Tibial nerve (tissue), 4 donors: ENCODE measurements at places on chromosomes 6 and 20.

GRCh38 chr6:67885081-67886033 is 749.7 kb upstream of the ADGRB3 start:
- no peak for DNase-seq

DNA sequence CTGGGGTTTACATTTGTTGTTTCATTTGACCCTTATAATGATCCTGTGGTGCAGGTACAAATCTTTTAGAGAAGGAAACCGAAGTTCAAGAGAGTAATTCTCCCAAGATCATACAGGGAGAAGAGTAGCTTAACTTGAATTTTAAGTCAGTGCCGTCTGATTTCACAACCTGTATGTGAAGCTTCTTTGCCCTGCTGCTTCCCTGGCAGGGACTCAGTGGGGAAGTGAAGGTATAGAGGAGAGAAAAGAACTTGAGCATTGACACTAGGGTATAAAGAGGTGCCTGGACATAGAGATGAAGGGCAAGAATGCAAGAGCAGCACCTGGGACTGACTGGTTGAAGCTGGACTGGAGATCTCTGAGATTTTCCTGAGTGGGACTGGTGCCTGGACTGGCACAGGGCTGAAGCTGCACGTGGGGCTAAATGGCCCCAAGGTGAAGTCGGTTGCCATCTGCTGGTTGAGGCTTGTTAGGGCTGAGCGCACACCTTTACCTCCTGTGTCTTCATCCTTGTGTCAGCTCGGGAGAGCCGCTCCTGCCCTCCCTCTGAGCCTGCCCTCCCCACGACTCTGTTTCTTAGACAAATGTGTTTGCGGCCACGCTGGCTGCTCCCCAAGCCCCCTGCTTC is 41.8 kb downstream of the FARS2 start:
- DNase-seq: no peak

- no peak for DNase-seq
These were observed 355.4 kb downstream of the MAFB start for GRCh38 chr20:40333591-40333990.

DNA sequence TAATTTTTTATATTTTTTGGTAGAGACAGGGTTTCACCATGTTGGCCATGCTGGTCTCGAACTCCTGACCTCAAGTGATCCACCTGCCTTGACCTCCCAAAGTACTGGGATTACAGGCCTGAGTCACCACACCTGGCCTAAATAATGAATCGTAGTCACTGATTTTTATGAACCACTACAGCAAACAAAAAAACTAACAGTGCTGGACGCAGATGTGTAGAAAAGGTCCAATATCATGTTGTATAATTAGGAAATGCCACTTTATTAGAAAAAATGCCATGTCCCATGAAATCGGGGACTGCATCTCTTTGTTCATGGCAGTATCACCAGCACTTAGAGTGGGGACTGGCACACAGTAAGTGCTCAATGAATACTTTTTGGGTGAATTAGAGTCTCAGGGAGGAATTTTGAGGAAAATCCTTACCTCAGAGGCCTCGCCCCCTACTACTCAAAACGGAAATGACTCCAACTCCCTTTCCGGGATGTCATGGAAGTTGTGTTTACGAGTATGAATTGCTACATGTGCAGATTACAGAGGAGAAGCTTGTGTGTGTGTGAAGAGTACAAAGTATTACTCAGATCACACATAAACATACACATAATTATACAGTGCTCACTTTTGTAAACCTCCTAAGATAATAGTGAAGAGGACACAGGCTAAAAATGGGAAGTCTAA is 43.6 kb upstream of the FAM50B start:
- DNase-seq: no peak

- peak; percentile 89 for DNase-seq
These were observed 2.5 kb upstream of the FKBP5 start for GRCh38 chr6:35691027-35691824.
